ENCODE measurements at places on chromosomes 6 and 20. TPM values are rescaled to one million over a fixed set of nuclear protein-coding genes. Genes with fewer than 3 reads are reported as not detected.

CALHM6 gene
- 4.4 TPM for total RNA-seq

MRAP2 gene
- total RNA-seq: not detected

HCK gene
- not detected for total RNA-seq

MPIG6B gene
- total RNA-seq: not detected

SMPD2 gene
- total RNA-seq: 9.7 TPM

TDP2 gene
- total RNA-seq: 48.6 TPM

SLC2A10 gene
- not detected for total RNA-seq

DYNLT2 gene
- 2.0 TPM for total RNA-seq

STX11 gene
- 16.6 TPM for total RNA-seq

IP6K3 gene
- total RNA-seq: not detected

C20orf204 gene
- total RNA-seq: 3.1 TPM

IYD gene
- total RNA-seq: not detected

C6orf47 gene
- total RNA-seq: 16.9 TPM

TP53TG5 gene
- total RNA-seq: 0.24 TPM

CCDC167 gene
- 60.4 TPM for total RNA-seq

BHLHE23 gene
- total RNA-seq: not detected

TREML2 gene
- 7.5 TPM for total RNA-seq

MYMX gene
- total RNA-seq: not detected

HLA-DMB gene
- total RNA-seq: 1.9 TPM

FOXQ1 gene
- not detected for total RNA-seq

LRRC73 gene
- total RNA-seq: not detected

POU3F2 gene
- not detected for total RNA-seq

FAM210B gene
- 5.5 TPM for total RNA-seq

DEF6 gene
- total RNA-seq: 103 TPM

GGT7 gene
- 14.2 TPM for total RNA-seq

SLPI gene
- not detected for total RNA-seq

NMBR gene
- total RNA-seq: not detected

GLP1R gene
- 0.07 TPM for total RNA-seq

AFG1L gene
- total RNA-seq: 6.3 TPM

C20orf202 gene
- not detected for total RNA-seq

COX7A2 gene
- 566 TPM for total RNA-seq

MAFB gene
- total RNA-seq: not detected

THEMIS gene
- 9.5 TPM for total RNA-seq

RGS17 gene
- total RNA-seq: not detected

TSPO2 gene
- total RNA-seq: not detected

TINAG gene
- total RNA-seq: not detected

OARD1 gene
- total RNA-seq: 42.9 TPM

APOM gene
- total RNA-seq: 3.1 TPM

NUP43 gene
- total RNA-seq: 64.3 TPM

SOX4 gene
- 0.12 TPM for total RNA-seq

SLC24A3 gene
- not detected for total RNA-seq

RCAN2 gene
- total RNA-seq: 4.3 TPM

PI3 gene
- total RNA-seq: not detected

CALHM4 gene
- not detected for total RNA-seq

LIN28B gene
- not detected for total RNA-seq

SYNDIG1 gene
- total RNA-seq: not detected

CRISP2 gene
- not detected for total RNA-seq

TXLNB gene
- total RNA-seq: 0.17 TPM
